Jurkat, Clone E6-1 (cell line): ENCODE measurements at places on chromosomes 4 and X.
A peak's percentile ranks its signal among the peaks of the same experiment; 100 is the strongest.

- no peak for DNase-seq
Observed at GRCh38 chr4:173685165-173685830, 155.3 kb upstream of the HAND2 start.

- no peak for DNase-seq
Observed at GRCh38 chr4:150385606-150386005, 196.3 kb upstream of the MAB21L2 start.

- DNase-seq, result peak; percentile 89
Observed at GRCh38 chr4:40194602-40195161, 2.1 kb upstream of the RHOH start.

- DNase-seq, result no peak
Observed at GRCh38 chr4:177778623-177779022, 336.4 kb upstream of the AGA start.

GRCh38 chrX:150205011-150205410 lies 158.1 kb upstream of the MAMLD1 start:
- DNase-seq, result no peak

DNA sequence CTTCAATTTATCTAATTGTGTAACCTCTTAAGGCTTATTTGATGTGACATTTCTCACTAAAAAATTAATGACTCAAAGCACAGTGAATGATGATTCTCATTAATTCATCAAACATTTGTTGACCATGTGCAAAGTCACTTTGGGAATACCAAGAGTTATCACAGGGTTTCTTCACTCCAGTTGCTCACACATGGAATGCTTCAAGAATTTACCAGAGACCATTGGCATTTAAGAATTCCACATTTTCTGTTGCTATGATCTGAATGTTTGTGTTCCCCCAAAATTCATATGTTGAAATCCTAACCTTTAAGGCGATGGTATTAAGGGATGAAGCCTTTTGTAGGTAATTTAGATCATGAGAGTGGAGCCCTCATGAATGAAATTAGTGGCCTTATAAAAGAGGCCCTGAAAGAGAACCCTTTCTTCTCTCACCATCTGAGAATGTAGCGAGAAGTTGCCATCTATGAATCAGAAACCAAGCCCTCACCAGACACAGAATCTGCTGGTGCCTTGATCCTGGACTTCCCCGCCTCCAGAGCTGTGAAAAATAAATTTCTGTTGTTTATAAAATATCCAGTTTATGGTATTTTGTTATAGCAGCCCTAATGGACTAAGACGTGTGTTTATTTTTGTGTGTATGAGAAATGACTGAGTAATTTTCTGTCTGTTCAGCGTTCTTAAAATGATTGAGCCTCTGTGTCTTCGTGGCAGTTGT lies 16.4 kb upstream of the SRPX start:
- DNase-seq, result no peak

- no peak for DNase-seq
Observed at GRCh38 chr4:129822701-129823100, 726.7 kb downstream of the C4orf33 start.

DNA sequence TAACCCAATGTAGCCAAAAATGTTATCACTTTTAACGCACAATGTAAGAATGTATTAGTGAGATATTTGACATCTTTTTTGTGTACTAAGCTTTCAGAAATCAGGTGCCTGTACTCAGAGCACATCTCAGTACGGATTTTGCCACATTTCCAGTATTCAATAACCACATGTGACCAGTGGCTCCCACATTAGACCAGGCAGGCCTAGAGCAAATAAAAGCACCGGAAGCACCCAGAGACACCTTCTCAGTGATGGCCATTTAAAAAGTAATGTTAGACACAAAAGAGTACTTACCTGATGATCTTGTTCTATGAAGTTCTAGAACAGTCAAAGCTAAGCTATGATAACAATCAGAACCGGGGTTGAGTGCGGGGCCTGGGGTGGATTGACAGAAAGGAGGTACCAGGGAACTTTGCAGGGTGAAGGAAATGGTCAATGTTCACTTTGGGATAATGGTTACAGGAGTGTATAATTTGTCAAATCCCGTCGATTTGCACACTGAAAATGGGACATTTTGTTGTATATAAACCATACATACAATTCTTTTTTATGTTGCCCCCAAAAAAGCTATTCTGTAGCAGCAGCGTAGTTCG lies 1.2 kb downstream of the CTPS2 start:
- DNase-seq, result no peak

- no peak for DNase-seq
Observed at GRCh38 chr4:82042042-82042441, 331.7 kb downstream of the HNRNPD start.

DNA sequence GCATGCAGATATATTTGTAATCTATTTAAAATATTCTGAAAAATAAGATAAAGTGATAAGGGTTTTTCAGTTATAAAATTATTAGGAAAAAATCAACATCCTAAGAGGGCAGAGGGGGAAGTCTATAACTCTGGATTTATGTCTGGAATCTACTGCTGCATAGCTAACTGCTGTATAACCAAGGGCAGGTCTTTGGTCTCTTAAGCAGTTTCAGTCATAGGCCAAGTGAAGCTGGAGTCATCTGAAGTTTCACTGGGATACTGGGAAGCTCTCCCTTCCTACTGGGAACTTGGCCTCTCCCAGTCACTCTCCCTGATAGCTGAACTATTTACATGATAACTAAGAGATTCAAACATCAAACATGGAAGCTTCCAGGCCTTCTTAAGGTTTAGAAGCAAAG lies 1409.9 kb upstream of the PCDH7 start:
- no peak for DNase-seq

DNA sequence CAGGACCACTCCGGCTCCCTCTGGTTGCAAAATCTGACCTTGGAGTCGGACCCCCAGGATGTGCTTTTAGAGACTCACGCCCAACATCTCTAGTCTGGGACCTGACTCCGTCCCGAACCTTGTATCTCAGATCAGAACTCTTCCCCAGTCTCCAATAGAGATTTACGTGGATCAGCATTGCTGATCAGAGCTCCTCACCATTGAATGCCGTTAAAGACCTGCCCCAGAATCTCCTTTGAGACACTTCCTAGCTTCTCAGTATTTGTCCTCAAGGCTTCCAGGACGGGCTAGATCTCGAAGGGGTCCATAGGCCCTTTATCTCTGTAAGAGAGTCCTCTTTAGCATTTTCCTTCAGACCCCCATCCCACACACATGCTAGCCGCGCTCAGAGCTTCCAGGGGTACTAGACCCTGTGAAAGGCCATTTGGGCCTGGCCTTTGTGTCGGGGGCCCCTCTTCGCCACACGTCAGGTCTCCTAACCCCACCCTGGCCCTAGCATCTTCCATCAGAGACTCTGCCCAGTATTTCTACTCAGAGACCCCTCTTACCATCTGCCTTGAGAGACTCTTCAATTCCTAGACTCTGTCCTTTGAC lies 662 bp downstream of the UBA1 start:
- DNase-seq, result no peak

DNA sequence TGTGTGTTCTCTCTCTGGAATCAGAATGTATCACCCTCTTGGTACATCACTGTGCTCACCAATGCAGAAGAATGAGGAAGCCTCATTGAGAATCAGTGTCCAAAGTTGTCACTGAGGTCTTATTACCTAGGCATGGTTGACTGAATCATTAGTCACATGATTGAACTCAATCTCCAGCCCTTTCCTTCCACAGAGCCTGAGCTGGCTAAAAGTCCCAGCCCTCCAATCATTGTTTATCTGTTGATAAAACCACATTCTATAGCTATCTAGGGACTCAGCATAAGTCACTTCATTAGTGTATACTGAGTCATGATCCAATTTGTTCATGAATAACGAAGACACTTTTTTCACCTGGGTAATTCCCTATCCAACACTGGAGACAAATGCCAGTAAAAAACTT lies 396.8 kb downstream of the TRAM1L1 start:
- no peak for DNase-seq

GRCh38 chr4:25927361-25928195 lies 13.6 kb downstream of the SMIM20 start:
- no peak for DNase-seq

GRCh38 chr4:2411786-2412510 lies 6.5 kb downstream of the ZFYVE28 start:
- DNase-seq, result no peak

GRCh38 chrX:41868392-41868977 lies 54.9 kb downstream of the CASK start:
- DNase-seq, result no peak

GRCh38 chr4:169619518-169619957 lies 840 bp upstream of the CLCN3 start:
- peak; percentile 65 for DNase-seq

- no peak for DNase-seq
Observed at GRCh38 chr4:118086344-118086743, 52.1 kb downstream of the NDST3 start.

GRCh38 chr4:72918362-72918761 lies 151.2 kb downstream of the COX18 start:
- DNase-seq, result no peak

DNA sequence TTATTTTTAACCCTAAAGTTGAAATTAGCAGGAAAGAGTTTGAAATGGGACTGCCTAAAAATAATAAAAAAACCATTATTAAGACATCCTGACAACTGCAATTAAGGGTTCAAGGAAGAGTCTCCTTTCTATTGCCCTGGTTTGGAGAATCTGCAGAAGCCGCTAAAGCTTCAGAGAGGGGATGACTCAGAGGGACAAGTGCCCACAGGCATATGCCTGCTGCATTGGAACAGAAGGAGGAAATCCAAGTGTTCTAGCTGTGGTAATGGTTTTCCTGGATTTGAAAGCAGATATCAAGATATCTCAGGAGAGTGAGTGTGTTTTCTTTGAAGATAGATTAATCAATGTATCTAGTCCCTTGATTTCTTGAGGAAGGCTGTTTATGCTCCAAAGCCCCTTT lies 235.1 kb upstream of the TAPT1 start:
- no peak for DNase-seq

DNA sequence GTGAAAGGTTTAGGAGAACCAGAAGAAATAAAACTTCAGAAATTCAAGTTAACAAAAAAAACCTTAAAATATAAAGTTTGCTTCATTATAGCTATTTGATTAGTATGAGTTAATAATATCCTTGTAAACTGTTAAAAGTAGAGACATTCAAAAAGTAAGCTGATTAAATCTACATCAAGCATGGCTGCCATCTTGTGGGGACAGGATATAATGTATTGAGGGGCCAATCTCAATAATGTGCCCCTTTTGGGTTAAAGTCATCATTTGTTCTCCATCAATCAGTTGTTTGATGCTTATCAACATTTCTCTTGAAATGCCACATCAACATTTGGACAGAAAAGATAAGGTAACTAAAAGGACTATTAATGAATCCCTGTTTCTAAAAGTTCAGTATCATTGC lies 4.6 kb upstream of the GRID2 start:
- DNase-seq, result no peak

GRCh38 chr4:41702770-41703169 lies 45.8 kb downstream of the PHOX2B start:
- DNase-seq, result no peak

GRCh38 chr4:39812500-39812899 lies 114.6 kb downstream of the UBE2K start:
- DNase-seq, result no peak

- peak; percentile 3 for DNase-seq
Observed at GRCh38 chr4:159382856-159383561, 280.1 kb downstream of the RAPGEF2 start.

DNA sequence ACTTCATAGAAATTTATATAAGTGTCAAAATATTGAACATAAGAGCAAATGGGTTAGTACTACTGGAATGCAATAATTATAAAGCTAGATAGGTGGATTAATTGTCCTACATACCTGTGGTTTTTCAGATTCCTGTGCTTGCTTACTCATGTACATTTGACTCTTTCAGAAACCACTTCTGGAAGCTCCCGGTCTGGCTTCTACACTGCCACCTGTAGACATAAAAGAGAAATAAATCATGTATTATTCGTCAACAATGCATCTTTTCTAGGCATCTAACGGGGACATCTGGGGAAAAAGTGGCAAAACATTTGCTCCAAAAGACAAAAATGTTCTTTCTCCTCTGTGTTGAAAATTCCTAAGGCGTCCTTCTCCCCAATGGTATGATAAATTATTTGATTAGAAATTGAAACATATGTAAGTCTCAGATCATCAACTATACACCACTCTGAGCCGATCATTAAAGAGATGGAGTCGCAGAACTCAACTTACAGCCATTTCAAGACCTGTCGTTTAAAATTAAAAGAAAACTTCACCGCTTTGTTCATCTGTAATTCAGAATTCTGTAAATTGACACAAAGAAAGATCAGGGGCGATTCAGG lies 648.7 kb upstream of the DIPK2B start:
- DNase-seq, result peak; percentile 59

- DNase-seq, result no peak
Observed at GRCh38 chr4:88010966-88011365, 3.5 kb downstream of the PKD2 start.

- DNase-seq, result no peak
Observed at GRCh38 chr4:10161146-10161545, 44.5 kb upstream of the WDR1 start.

GRCh38 chrX:109600237-109600651 lies 24.7 kb downstream of the KCNE5 start:
- peak; percentile 5 for DNase-seq

DNA sequence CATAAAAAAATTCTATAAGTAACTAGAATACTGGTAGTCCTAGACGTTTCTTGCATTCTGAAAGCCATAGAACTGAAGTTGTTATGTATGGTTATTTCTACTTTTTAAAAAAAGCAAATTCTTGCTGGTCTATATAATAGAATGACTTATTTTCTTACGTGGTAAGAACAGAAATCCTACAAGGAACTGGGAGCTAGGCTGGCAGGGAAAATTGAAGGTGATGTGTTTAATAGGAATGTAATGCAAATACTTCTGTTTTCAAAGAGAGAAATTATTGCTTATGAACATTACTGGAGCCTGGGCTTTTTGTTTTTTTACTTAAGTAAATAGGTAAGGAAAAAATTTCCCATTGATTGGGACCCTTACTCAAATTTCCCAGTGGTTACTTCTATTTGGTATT lies 8.9 kb downstream of the CCNA2 start:
- DNase-seq, result no peak

DNA sequence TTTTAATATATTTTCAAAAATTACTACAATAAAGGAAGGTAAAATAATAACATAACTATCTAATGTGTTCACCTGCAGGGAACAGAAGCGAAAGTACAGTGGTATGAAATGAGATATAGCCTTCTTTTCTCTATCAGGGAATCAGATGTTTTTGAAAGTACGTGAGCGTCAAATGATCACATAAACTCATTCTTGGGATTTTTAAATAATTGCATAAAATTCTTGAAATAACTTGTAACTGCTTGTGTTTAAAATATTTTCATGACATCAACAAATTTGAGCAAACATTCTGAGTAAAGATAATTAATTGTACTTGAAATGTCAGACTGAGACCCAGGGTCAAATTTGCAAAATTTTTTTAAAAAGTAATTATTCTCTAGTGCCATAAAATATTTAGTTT lies 193.5 kb upstream of the NEIL3 start:
- no peak for DNase-seq

DNA sequence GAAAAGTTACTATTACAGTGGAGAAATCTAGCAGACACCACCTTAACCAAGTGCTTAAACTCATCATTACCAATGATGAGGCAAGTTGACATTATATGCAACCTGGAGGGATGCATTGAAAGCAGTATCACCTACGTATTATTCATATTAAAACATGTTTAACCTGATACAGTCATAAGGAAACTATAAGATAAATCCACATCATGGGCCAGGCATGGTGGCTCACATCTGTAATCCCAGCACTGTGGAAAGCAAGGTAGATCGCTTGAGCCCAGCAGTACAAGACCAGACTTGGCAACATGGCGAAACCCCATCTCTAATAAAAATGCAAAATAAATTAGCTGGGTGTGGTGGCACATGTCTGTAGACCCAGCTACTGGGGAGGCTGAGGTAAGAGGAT lies 22.3 kb upstream of the INTU start:
- DNase-seq, result no peak

GRCh38 chrX:71870208-71871098 lies 40.2 kb upstream of the NHSL2 start:
- DNase-seq, result peak; percentile 25
